ENCODE measurements at places on chromosomes 12 and 14. TPM values are rescaled to one million over a fixed set of nuclear protein-coding genes. Genes with fewer than 3 reads are reported as not detected.
A peak's percentile ranks its signal among the peaks of the same experiment; 100 is the strongest.

GRCh38 chr12:50248411-50248810, 34.9 kb downstream of the LIMA1 start:
- no peak for DNase-seq
- peaks cover 5% of the 10 kb centered on the region for H3K36me3 ChIP-seq
- H3K4me3 ChIP-seq = no peak overlapping the region
- no peaks in the 10 kb centered on the region for H3K27me3 ChIP-seq
- H3K27ac ChIP-seq = no peak overlapping the region
- H3K4me1 ChIP-seq = peaks cover 45% of the 10 kb centered on the region

The RILPL1 gene
- 22.0 TPM for total RNA-seq

DNA sequence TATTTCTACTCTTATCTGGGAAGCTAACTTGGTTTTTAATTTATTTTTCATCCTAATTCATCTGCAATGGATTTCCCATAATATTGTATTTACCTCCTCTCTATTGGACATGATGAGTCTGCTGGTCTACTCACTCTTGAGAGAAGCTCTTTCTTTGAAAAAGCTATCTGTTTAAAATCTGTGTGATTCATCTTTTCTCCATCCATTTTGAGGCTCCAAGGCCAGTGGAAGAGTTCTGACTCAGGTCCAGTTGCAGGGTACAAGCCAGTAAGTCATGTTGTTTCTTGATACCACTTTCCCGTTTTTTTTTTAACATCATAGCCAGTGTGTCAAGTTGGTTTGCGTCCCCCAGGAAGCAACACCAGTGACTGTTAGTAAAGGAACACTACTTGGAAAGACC, 160.3 kb upstream of the BMP4 start:
- no peak for DNase-seq
- H3K4me3 ChIP-seq = no peak overlapping the region
- peaks cover 16% of the 10 kb centered on the region for H3K4me1 ChIP-seq
- no peaks in the 10 kb centered on the region for H3K36me3 ChIP-seq
- H3K27me3 ChIP-seq = no peaks in the 10 kb centered on the region

The ALDH2 gene
- 100 TPM for total RNA-seq

GRCh38 chr12:132284827-132285741, 44.3 kb downstream of the GALNT9 start:
- no peak for DNase-seq
- peaks cover 43% of the 10 kb centered on the region for H3K4me1 ChIP-seq
- no peaks in the 10 kb centered on the region for H3K36me3 ChIP-seq
- H3K27me3 ChIP-seq = no peaks in the 10 kb centered on the region
- H3K4me3 ChIP-seq = no peak overlapping the region

The CCDC198 gene
- not detected for total RNA-seq

The GRIP1 gene
- total RNA-seq = 21.1 TPM

DNA sequence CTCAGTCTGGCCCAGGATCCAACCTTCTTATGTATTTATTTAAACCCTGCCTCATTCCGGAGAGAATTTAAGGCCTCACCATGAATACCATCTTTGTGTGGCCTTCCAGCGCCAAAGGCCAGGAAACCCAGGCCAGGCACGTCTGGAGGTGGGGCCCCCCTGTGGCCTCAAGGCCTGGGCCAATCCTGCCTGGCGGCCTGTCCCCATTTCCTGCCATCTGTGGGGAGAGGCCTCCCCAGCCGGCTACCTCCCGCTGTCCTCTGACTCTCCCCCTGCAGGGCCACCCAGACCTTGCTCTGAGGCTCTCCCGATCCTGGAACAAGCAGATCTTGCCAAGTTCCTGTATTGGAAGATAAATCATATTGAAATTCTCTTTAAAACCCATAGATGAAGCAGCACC, 37.4 kb upstream of the MEG3 start:
- DNase-seq = no peak
- no peaks in the 10 kb centered on the region for H3K36me3 ChIP-seq
- no peak overlapping the region for H3K4me3 ChIP-seq
- H3K27ac ChIP-seq = no peak overlapping the region
- no peaks in the 10 kb centered on the region for H3K27me3 ChIP-seq
- H3K4me1 ChIP-seq = no peaks in the 10 kb centered on the region

DNA sequence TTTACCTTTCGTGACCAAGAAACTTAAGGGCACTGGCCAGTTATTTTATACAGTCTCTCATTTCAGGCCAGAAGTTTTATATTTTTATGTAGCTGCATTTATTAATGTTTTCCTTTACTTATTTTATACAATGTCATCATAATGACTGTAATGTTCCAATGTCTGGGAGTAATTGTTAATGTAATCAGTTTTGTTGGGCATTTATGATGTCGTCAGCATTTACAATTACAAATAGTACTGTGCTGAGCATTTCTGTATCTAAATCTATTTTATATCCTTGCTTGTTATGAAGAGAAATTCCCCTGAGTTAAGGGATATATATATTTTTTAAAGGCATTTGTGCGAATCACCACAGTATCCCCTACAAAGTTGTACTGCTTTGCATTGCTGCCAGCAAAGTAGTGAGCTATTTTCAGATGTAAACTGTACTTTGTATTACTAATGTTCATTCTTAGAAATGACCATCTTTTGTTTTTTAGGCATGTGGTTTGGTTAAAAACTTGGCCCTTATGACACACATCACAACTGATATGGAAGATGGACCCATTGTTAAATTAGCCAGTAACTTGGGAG, 74.4 kb downstream of the POLR3B start:
- no peaks in the 10 kb centered on the region for H3K36me3 ChIP-seq
- H3K4me1 ChIP-seq = peaks cover 24% of the 10 kb centered on the region
- H3K27me3 ChIP-seq = no peaks in the 10 kb centered on the region
- H3K4me3 ChIP-seq = no peak overlapping the region

DNA sequence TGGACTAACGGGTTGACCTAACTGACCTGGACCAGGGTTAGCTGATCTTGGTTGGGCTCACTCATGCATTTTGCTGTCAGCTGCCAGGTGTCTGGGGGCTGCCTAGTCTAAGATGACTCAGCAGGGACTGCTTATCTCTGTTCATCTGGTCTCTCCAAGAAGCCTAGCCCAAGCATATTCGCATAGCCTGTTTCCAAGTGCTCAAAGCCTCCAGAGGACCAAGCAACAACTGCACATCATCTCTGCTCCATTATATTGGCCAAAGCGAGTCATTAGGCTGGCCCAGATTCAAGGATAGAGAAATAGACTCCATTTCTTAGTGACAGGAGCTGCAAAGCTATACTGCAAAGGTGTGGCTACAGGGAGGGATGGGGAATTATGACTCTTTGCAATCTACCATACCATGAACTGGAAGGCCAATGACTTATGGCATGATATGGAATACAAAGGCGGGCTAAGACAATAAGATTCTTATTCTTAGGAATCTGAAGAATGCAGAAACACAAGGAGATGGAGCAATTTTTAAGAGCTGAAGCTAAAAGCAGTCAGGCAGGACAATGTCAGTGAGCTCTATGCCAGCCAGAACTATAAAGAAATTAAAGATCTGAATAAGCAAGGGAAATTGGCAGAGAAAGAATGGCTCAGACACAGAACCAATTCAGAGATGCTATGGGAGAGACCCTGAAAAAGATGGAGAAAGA, 194.6 kb upstream of the FSCB start:
- peaks cover 6% of the 10 kb centered on the region for H3K4me1 ChIP-seq
- no peaks in the 10 kb centered on the region for H3K36me3 ChIP-seq

DNA sequence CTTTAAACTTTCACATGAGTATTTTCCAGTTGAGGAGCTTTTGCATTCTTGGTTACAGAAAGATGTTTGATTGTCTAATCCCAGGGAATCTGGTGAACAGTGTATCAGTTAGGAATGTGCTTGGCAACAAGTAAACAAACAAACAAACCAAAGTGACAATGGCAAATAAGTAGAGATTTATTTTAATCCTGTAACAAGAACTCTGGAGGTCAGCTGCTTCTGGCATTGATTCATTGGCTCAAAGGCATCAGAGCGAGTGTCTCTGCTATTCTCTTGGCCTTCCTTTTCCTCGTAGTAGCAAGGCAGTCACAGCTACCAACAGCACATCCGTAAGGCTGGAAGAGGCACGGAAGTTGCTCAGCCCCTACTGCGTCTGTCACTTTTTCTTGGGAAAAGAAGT, 37.2 kb downstream of the CRADD start:
- no peak for DNase-seq
- H3K36me3 ChIP-seq = no peaks in the 10 kb centered on the region
- H3K27ac ChIP-seq = peak overlapping the region; percentile 46
- H3K4me3 ChIP-seq = no peak overlapping the region
- no peaks in the 10 kb centered on the region for H3K27me3 ChIP-seq
- peaks cover 5% of the 10 kb centered on the region for H3K4me1 ChIP-seq

DNA sequence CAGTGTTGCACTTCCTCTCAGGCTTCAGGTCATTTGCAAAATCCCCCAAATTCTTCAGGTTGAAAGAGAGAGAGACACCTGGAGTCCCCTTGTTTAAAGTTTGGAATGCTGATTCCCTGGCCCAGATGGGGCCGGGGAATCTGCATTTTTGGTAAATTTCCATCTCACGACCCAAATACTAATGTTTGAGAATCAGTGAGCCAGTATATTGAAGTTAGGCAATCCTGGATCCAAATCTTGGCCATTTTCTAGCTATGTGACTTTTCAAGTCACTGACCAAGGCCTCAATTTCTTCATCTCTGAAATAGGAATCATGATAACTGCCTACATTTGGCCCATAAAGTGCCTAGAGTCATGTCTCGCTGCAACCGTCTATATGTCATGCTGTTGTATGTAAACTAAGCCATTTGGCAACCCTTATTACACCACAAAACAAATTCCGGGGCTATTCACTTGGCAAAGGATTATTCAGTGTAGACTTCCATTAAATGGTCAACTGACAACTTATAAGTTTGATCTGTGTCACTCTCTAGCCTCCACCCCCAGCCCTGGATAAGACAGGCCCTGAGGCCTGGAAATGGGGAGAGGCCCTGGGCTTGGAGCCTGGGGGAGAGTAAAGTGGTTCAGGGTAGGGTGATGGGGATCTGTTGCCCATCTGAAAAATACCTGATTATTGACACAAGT, 3.7 kb upstream of the ZFP36L1 start:
- H3K4me3 ChIP-seq = no peak overlapping the region
- DNase-seq = no peak
- no peaks in the 10 kb centered on the region for H3K36me3 ChIP-seq

The LALBA gene
- not detected for total RNA-seq

GRCh38 chr14:53391631-53392285, 238.6 kb upstream of the DDHD1 start:
- no peak for DNase-seq
- H3K27me3 ChIP-seq = no peaks in the 10 kb centered on the region
- no peak overlapping the region for H3K27ac ChIP-seq
- H3K4me3 ChIP-seq = no peak overlapping the region

The PRICKLE1 gene
- 25.4 TPM for total RNA-seq

GRCh38 chr12:6735448-6736191, 11.8 kb downstream of the COPS7A start:
- DNase-seq = peak; percentile 74
- H3K4me1 ChIP-seq = no peaks in the 10 kb centered on the region
- H3K36me3 ChIP-seq = peaks cover 14% of the 10 kb centered on the region
- no peak overlapping the region for H3K4me3 ChIP-seq
- H3K27ac ChIP-seq = no peak overlapping the region

The IRAK3 gene
- total RNA-seq = 13.8 TPM

DNA sequence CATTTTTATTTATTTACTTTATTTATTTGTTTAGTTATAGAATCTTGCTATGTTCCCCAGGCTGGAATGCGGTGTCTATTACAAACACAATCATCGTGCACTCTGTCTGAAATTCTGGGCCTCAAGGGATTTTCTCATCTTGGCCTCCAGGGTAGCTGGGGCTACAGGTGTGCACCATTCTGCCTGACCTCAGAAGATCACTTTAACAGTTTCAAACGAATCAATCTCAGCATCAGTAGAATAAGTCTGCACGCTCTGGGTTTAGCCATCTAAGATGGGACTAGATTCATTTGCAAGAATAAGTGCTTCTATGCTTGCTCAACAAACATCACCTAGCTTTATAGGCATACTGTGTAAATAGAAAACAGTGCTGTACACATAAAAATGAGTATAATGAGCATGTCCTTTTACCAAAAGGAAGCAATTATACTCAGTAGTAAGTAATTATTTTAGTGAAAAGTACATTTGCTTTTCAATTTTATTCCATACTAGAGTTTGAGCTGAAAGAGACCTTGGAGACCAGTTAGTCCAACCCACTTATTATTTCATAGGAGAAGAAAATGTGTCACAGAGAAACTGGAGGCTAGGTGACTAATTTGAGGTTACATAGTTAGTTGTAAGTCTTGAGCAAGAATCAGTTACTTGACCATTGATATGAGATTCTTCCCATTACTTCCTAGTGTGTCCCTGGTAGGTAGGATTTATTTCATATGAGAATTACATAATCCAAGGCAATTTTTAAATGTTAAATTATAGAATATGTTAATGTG, 456.5 kb upstream of the LMO3 start:
- no peaks in the 10 kb centered on the region for H3K36me3 ChIP-seq
- H3K27me3 ChIP-seq = no peaks in the 10 kb centered on the region
- DNase-seq = no peak
- no peak overlapping the region for H3K27ac ChIP-seq
